ENCODE measurements at places on chromosomes 11 and 22.

DNA sequence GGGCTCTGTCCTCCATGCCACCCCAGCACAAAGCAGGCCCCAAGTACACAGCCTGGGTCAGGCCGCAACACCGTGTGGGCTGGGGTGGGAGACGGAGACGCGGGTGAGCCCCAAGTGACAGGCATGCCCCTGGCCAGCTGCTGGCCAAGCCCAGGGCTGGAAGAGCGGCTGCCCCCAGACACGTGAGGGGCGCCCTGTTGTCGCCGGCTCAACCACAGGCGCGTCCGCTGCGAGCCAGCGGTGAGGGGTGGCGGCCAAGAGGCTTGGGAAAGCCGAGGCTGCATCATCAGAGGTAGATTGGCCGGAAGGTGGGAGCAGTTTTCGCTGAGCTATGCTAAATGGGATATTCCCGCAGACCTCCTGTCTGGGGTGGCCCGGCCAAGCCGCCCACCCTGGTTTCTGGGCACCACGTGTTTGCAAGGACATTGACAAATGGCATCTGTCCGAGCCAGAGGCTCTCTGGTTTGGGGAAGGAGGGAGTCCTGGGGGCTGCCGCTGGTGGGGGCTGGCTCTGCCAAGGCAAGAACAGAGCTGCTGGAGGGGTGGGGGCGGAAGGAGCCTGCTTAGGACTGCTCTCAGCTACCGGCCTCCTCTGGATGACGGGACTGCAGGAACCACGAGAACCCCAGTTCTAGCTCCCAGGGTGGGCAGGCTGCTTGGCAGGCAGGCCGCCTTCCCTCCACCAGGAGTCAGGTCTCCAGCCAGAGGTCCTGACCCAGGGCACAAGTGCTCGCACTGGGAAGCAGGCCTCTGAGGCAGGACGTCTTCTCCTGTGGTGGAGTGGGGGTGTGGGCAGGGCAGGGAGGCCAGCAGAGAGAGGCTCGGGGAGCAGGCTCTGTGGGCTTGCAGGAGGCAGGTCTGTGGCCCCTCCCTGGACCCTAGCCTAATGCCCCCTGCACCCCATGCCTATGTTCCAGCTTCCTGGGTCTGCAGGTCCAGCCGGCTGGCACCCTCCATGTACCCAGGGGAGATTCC lies 552 bp downstream of the PRR33 start:
- DNase-seq = no peak

DNA sequence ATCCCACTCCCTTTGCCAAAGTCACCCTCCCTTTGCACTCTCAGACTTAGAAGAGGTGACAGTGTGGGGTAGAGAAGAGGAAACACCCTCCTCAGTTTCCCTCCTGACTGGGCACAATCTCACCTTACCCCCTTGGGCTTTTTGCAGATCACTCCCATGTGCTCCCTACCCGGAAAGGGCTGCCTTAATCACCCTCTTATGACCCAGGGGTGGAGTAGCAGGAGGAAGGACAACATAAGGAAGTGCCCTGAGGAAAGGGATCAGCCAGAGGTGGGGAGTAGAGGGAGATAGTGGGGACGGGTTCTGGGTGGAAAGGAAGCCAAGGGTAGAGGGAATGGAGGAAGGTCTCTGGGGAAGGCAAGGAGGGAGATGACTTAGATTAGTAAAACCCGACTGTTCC lies 52.0 kb downstream of the NRXN2 start:
- no peak for DNase-seq

- no peak for DNase-seq
Observed at GRCh38 chr11:120648771-120649170, 137.2 kb downstream of the GRIK4 start.

GRCh38 chr11:75714211-75714610 lies 3.4 kb upstream of the MOGAT2 start:
- DNase-seq = no peak

- no peak for DNase-seq
Observed at GRCh38 chr11:48109046-48109666, 107.5 kb upstream of the OR4B1 start.

DNA sequence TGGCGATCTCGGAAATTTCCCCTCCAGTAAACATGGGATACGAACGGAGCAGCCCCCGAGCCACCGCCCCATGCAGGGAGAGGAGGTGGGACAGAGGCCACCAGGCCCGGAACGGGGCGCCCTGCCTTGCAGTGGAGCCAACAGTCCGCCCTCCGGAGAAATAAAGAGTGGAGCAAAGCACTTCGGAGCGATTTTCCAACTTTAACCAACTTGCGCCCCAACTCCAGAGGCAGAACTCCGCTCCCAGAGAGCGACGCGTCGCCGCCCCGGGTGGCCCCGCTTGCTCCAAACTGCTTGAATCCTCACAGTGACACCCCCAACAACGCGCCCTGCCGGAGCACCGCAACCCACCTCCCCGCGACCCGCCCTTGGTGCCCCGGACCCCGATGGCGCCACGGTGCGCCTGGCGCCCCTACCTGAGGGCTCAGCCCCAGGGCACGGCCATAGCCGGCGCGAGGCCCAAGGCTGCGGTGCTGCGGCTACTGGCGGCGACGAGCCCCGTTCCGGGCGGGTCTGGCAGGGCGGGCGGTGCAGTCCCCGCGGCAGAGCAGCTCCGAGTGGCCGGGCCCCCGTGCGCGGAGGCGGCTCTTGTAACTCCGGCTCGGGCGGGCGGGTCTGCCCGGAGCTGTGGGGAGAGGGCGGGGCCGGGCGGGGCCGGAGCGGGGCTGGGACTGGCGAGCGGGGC lies at the start of gene AHNAK:
Gene AHNAK (minus strand): TSS at position 563 of the 685 bp plus-strand sequence. CDS start 10,708 bp downstream, outside the sequence.
- DNase-seq = no peak

GRCh38 chr11:76885390-76886097 lies 24.8 kb downstream of the ACER3 start:
- no peak for DNase-seq

DNA sequence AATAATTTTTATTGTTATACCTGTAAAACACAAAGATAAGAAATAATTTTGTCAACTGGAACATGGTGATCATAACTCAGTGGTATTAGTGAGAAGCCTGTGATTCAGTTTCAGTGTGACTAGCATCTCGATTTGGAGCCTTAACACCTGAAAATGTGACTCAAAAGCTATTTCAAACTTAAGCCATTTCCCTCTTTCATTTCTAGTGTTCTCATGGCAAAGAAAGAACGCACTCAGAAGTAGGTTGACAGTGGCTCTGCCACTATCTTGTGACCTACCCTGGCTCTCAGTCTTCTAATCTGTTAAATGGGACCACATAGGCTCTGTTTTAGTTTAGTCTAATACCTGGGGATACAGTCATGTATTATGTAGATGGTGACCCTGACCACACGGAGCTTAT lies 62.7 kb downstream of the ISX start:
- no peak for DNase-seq

GRCh38 chr11:133841279-133842043 lies 3.9 kb downstream of the SPATA19 start:
- no peak for DNase-seq

- no peak for DNase-seq
Observed at GRCh38 chr11:16511116-16512114, 155.1 kb upstream of the SOX6 start.

DNA sequence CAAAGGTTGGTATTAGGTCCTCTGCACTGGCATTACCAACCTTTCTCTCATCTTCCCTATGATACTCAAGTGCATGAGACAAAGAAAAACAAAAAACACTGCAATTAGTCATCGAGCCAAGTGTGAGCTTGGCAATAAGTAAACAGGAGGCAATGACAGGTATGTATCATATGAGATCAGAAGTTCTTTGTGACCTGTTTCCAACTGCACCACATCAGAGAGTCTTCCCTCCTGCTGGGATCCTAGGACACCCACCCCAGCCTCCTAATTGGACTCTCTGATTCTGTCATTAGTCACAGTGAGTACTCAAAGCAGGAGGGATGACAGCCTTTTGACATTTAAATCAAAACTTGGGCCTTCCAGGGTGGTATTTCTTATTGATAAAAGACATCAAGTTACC lies 7.8 kb upstream of the JAML start:
- no peak for DNase-seq

- DNase-seq = no peak
Observed at GRCh38 chr11:6693342-6694228, 10.4 kb upstream of the MRPL17 start.

DNA sequence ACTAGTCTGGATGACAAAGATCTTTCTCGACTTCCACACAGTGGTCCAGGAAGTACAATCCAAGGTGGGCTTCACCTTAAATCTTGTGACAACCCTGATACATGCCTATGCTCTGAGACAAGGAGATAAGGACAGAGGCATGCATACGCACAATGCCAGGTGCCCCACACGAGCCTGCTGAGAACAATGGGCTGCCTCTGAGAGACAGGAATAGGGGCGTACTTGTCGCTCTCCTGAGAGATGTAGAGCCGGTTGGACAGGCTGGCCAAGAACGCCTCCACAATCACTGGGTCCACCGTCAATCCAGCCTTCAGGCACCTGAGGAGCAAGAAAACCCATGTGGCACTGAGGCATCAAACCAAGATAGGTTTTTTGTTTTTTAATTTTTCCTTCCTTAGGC lies 25.5 kb downstream of the SERPIND1 start:
- DNase-seq = no peak

DNA sequence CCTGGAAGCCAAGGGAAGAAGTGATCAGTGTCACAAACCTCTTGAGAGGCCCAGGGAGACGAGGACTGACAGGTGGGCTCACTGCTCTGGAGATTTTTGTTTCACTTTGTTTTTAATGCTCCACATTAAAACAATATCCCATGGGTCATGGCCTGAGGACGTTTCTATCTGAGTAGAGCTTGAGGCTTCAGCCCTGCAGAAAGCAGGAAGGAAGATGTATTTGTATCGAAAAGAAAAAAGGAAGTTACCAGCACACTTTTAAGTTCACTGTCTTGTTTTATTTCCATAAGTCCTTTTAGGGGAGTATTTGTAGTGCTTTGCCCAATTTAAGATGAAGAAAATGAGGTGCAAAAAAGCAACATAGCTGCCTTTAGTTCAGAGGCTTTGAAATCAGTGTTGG lies 191.1 kb downstream of the GRIK4 start:
- no peak for DNase-seq

DNA sequence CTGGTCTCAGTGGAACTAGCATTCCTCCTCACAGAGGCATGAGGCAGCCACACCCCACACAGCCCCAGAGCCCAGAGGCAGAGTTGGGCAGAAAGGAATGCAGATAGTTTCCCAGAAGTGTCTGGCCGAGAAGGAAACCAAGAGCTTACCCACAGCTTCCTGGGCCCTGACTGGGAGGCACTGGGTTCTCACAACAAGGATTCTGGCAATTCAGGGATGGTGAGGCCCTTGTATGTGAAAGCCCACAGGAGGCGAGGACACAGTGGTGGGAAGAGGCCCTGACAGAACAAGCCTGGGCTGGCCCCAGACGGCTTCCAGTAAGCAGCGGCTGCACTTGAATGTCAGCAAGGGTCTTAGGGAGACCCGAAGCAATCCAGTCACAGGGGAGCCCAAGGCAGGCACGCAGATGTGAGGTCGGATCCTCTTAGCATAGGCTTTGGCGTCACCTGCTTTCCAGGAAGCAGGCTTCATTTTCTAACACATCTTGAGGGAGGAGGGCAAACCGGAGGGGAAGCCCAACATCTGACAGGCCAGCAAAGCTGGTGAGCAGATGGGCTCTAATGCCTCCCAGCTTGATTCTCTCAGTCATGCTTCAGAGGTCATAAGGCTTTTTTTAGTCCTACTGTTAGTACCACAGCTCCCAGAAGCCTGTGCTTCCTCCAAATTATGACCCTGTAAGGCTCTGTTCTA lies 78.3 kb upstream of the AKIP1 start:
- DNase-seq = no peak

DNA sequence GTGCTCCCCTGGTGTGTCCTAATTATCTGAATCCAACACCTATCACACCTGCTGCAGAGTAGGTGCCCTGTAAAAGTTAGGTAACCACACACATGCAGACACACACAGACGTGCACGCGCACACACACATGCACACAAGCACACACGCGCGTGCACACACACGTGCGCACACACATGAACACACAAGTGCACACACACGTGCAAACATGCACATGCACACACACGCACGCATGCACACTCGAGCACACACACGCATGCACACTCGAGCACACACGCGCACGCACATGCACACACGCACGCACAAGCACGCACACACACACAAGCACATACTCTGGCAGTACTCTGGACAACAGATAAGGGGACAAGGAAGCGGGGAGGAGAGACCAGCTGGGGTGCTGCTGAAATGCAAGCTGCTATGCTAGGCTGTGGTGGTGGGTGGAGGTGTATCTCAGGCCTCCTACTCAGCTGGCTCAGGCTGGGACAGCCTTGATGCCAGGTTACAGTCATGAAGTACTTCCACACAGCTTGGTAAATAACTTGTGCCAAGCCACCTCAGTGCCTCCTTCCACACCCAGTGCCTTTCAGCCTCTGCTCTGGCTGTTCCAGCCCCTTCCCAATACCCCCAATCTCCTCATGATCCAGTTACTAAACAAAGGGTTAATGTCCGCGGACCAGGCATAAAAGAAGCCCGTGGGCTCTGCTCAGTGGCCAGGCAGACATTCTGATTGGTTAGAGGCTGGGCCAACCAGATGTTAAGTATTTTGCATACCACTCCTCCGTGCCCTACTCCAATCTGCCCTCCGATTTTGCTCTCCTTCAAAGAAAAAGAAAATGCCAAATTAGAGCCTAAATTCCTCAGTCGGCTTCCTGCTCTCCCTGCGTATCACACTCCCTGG lies 374.1 kb downstream of the TENM4 start:
- DNase-seq = no peak

DNA sequence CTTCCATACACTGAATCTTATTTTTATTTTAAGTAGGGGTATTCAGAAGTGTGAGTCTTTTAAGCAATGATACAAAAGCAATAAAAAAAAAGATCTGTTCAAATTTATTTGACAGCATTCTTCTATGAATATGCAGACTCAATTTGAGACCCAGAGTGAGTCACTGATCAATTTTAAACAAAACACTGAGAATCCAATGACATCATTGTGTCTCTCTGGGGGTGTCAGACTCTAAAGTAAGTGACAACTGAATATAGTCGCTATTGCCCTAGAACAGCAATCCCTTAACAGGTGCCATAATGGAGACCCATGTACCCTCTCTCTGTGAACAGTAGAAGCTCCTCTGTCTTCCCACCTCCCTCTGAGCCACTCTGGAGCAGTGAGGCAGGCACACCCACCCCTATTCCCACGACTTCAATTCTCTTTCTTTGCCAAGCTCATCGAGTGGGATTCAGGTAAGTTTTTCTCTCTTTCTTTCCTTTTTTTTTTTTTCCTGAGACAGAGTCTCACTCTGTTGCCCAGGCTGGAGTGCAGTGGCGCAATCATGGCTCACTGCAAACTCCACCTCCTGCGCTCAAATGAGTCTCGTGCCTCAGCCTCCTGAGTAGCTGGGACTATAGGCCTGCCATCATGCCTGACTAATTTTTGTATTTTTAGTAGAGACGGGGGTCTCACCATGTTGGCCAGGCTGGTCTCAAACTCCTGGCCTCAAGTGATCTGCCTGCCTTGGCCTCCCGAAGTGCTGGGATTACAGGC lies 5.1 kb upstream of the RPS3 start:
- no peak for DNase-seq

- no peak for DNase-seq
Observed at GRCh38 chr22:40714499-40715337, 35.4 kb downstream of the MCHR1 start.

Measured in cortex of kidney (tissue), 1 donor.